Breast epithelium (tissue), 4 donors: ENCODE measurements at places on chromosomes 7 and 10. TPM values are rescaled to one million over a fixed set of nuclear protein-coding genes. Genes with fewer than 3 reads are reported as not detected.
A peak's percentile ranks its signal among the peaks of the same experiment; 100 is the strongest.

C10orf143 gene
- total RNA-seq = 6.6 TPM

DNA sequence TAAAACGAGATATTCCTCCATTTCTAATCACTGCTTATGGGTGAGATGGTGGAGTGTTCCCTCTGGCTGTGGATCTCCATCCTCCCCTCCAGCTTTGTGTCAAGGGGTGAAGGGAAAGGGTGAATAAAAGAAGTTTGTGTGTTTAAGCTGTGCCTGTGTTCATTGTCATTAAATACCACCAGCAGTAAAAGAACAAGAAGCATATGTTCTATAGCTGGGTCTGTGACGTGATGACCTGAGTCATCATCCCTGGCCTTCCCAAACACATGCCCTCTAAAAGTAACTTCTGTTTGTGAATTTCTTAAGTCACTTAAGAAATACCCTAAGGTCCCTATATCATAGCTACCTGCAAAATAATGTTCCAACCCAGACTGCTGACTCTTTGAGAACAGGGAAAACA is 104.9 kb downstream of the PPP1R17 start:
- no peaks in the 10 kb centered on the region for H3K4me1 ChIP-seq
- no peak for DNase-seq
- H3K36me3 ChIP-seq = no peaks in the 10 kb centered on the region
- H3K27me3 ChIP-seq = no peaks in the 10 kb centered on the region

DNA sequence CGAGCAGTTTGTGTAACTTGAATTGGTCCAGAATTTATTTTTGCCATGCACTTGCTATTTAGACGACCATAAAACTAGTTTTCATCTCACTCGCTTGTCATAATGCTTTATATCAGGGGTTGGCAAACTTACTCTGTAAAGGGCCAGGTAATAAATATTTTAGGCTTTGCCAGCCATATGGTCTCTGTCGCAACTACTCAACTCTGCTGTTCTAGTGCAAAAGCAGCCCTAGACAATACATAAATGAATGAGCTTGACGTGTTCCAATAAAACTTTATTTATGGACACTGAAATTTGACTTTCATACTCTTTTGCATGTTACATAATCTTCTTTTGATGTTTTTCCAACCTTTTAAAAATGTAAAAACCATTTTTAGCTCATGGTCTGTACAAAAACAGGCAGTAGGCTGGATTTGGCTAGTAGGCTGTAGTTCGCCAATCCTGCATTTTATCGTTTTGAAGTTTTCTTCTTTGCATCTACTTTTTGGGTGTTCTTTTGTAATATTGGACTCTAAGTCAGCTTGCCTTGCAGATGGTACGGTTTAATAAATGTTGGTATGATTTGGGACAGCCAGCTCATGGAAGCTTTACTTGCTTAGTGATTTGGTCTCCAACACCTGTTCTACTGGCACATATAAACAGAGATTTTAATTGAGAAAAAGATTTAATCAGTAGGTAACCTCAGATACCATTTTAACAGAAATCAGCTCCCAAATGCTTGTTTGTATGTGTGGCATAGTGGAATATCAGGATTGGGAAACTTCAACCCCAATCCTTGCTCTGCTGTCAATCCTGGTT is 25.6 kb downstream of the SND1 start:
- H3K27me3 ChIP-seq = no peaks in the 10 kb centered on the region
- no peaks in the 10 kb centered on the region for H3K36me3 ChIP-seq
- no peaks in the 10 kb centered on the region for H3K4me1 ChIP-seq
- DNase-seq = no peak

CCZ1B gene
- 78.2 TPM for total RNA-seq

- H3K27me3 ChIP-seq = no peaks in the 10 kb centered on the region
- H3K36me3 ChIP-seq = no peaks in the 10 kb centered on the region
- no peak for DNase-seq
- H3K27ac ChIP-seq = no peak overlapping the region
- no peaks in the 10 kb centered on the region for H3K4me1 ChIP-seq
- no peak overlapping the region for H3K4me3 ChIP-seq
These were observed 30.4 kb downstream of the DDC start for GRCh38 chr7:50534690-50535290.

AGK gene
- 33.1 TPM for total RNA-seq

GRCh38 chr7:91343996-91344629 is 79.9 kb downstream of the FZD1 start:
- H3K4me1 ChIP-seq = no peaks in the 10 kb centered on the region
- H3K36me3 ChIP-seq = no peaks in the 10 kb centered on the region
- no peak for DNase-seq
- no peak overlapping the region for H3K27ac ChIP-seq
- H3K27me3 ChIP-seq = no peaks in the 10 kb centered on the region

GIMAP8 gene
- 7.2 TPM for total RNA-seq

DNA sequence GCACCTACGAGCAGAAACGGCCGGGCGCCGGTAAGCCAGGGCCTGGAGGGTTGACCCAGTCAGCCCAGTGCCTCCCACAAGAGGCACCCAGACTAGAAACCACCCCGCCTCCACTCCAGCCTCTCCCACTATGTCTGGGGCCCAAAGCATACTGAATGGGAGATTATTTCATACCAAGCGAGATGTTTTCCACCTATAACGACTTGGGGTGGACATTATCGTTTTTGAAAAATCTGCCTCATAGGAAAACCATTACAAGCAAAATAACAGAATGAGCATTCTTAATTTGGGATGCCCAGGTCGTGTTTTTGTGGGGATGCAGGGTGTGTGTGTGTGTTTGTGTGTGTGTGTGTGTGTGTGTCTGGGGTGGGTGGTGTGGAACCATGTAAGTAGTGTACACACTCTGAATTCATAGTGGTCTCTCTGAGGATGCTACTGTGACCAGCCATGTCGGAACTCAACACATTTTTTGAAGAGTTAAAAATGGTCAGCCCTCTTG is 1.6 kb downstream of the HOXA6 start:
- H3K4me3 ChIP-seq = peak overlapping the region; percentile 75
- DNase-seq = no peak
- H3K4me1 ChIP-seq = no peaks in the 10 kb centered on the region

EBLN1 gene
- total RNA-seq = not detected

DNA sequence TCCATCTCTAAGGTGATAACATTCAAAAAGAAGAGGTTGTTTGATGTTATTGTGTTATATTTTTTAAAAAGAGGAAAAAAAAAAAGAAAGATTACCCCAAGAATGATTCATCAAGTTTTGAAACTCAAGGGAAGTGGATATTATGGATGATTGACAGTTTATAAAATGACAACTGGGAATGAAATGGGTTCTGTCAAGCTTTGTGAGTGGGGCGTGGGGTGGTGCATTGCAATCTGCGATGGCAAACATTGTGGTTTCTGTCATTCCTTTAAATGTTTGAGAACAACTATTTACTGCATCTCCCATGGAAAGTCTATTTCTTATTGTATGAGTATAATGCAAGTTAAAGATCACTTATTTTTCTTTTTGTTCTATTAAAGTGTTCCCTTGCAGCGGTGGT is 297.0 kb downstream of the CCDC3 start:
- H3K27ac ChIP-seq = no peak overlapping the region
- no peaks in the 10 kb centered on the region for H3K4me1 ChIP-seq
- no peak overlapping the region for H3K4me3 ChIP-seq

GRCh38 chr10:29802171-29802570 is 167.4 kb upstream of the SVIL start:
- no peaks in the 10 kb centered on the region for H3K36me3 ChIP-seq
